ENCODE measurements at places on chromosomes 6 and 20.

DNA sequence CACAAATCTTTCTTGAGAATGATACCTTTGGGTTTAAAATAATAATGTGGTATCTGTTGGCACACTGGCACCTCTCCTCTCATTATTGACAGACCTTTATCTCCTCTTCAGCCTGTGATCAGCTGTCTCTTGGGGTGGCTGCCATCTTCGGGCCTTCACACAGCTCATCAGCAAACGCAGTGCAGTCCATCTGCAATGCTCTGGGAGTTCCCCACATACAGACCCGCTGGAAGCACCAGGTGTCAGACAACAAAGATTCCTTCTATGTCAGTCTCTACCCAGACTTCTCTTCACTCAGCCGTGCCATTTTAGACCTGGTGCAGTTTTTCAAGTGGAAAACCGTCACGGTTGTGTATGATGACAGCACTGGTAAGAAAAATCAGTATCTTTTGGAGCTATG, 232.8 kb downstream of the GRIK2 start:
- DNase-seq, result no peak

- DNase-seq, result no peak
Observed at GRCh38 chr6:56840467-56841380, 114.2 kb upstream of the BEND6 start.

DNA sequence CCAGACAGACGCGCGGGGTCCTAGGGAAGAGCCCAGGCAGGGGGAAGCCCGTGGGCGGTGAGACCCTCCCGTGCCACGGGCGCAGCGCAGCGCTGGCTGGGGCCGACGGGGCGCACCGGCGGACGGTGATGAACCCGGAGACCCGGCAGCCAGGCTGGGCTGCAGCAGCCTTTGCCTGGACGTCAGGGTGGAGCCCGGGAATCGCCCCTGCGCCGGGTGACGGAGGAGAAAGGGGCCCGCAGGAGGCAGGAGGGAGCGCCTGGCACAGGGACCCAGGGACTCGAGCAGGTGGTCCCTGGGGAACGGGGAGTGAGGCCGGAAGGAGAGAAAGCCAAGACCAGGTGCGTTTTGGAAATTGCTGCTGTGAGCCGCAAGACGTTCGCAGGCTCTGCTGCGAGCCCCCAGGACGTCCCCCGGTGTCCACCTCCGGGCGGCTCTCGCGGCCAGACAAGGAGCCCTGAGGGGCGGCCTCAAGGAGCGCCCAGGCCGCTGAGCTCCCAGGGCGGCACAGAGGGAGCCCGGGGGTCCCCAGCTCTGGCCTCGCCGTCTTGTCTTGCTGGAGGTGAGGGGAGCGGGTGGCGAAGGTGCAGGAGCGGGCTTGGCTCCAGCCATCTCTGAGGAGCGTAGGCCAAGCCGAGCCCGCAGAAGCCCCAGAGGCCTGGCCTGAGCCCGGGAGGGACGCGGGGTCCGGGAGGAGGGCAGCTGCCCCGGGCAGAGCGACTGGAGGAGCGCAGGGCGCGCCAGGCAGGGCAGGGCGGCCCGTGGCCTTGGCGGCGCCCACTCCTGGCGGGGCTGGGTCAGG, 191.2 kb upstream of the PDE10A start:
- DNase-seq, result no peak

DNA sequence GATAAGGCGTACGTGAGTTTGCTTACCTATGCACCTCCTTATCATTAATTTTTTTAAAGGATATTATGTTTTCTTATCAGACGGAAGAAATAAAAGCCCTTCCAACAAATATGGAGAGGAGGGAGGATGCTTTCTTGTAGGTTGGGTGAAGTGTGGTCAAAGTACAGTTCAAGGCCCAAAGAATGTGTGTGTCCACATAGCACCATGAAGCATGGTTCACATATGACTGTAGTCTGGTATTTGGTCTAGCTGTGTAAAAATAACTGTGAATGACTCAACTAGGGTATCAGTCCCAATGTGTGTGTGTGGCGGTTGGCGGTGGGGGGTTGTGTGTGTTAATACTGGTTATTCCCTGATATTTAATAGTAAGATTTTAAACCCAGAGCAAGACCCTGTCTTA, 212.7 kb downstream of the TMEM242 start:
- no peak for DNase-seq

- DNase-seq, result no peak
Observed at GRCh38 chr6:46674410-46674809, 13.3 kb upstream of the TDRD6 start.

GRCh38 chr6:116251568-116252384, 2.1 kb downstream of the TSPYL4 start:
- DNase-seq, result peak; percentile 28

DNA sequence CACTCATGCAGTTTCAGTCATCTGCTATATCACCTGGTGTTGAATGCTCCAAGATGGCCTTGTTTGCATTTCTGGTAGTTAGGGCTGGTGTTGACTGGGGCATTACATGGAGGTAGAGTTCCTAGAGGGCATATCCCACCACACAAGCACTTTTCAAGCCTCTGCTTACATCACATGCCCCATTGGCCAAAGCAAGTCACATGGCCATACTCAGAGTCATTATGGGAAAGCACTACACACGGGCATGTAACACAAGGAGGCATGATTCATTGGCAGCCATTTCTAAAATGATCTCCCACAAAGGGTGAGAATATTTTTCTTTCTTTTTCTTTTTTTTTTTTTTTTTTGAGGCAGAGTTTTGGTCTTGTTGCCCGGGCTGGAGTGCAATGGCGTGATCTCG, 73.2 kb downstream of the TRMT6 start:
- no peak for DNase-seq

DNA sequence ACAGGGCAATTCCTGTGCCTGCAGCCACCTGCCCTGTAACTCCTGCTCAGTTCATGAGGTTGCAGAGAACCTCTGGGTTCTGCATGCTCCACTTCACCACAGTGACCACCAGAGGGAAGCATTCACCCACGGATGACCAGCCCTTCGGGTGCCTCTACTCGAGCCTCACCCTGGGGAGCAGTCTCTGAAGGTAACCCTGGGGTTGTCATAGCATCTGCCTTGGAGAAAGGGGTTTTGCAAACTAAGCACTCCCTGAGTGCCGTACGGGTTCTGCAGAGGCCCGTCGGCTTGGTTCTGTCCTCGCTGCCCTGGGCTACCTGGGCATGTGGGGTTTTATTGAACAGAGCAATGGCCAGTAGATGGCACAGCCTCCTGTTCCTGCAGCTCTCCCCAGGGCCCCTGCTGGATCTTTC, 10.2 kb upstream of the CST5 start:
- DNase-seq, result peak; percentile 10

DNA sequence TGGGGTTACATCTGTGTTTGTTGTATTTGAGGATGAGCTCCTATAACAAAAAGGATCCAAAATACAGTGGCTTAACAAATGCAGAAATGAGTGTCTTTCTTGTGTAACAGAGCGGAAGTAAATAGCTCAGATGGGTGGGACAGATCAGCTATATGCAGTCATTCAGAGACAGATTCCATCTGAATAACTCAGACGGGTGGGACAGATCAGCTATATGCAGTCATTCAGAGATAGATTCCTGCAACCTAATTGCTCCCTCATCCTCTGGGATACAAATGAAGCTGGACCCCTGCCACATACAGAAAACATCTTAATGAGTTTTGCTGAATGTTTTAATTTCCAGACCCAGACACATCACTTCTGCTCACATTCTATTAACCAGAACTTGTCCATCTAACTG, 332.3 kb downstream of the BCKDHB start:
- DNase-seq, result no peak

DNA sequence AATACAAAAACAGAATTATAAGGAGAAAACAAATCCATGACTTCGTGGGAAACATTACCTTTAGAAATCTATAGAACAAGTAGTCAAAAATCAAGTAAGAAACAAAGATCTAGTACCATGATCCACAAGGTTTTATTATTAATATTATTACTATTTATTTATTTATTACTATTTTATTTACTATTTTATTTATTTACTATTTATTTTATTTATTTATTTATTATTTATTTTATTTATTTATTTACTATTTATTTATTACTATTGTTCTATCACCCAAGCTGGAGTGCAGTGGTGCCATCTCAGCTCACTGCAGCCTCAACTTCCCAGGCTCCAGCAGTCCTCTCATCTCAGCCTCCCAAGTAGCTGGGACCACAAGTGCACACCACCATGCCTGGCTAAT, 13.5 kb upstream of the ELMO2 start:
- DNase-seq, result no peak

DNA sequence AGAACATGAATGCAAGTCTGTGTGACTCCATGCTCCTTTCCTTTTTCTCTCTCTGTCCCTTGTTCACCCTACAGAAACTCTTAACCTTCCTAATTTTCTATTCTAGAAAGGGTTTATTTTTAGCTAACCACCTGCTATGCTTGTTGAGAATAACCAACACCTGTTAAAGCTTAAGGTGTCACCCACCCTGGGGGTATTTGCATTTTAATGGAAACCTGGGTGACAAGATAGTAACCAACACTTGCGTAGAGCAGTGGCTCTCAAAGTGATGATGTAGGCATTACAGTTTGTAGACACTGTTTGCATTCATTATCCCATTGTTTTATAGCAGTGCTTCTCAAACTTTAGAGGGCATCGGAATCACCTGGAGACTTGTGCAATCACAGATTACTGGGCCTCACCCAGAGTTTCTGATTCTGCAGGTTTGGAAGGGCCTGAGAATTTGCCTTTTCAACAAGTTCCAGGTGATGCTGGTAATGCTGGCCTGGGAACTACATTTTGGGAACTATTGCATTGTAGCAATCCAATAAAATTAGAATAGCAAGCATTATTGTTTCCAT, 114.4 kb upstream of the ARMC2 start:
- DNase-seq, result no peak

DNA sequence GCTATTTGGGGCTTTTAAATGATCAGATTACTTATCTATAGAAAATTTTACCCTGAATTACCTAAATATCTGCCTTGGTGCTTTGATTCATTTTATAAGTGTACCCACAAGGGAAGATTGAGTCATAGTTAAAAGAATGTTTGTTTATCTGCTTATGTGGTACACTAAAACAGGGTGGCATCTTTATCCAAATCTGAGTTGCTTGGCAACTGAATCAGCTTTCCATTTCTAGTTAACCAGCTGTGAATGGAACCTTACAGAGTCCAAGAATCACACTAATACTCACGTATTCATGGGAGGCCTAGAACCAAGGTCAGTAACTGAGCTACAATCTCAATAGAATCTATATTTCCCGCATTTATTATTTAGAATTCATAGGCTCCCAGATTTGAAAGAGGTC, 44.0 kb upstream of the CAP2 start:
- DNase-seq, result no peak

DNA sequence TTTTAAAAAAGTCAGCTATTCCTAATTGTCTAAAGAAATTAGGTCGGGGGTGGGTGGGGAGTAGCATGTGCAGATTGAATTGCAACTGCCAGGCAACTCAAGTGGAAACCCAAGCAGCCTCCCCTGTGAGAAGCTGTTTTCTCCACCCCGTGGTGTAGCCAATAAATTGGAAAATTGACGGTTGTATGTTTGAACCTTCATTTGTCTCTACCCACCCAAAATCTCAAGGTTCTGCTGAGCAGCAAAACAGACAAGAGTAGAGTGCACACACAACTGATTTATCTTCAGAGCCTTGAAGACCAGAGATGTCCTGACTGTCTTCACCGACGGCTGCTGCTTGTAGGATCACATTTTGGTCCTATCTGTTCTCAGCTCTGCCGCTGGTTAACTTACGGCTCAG, 88.5 kb downstream of the DTD1 start:
- DNase-seq, result no peak

DNA sequence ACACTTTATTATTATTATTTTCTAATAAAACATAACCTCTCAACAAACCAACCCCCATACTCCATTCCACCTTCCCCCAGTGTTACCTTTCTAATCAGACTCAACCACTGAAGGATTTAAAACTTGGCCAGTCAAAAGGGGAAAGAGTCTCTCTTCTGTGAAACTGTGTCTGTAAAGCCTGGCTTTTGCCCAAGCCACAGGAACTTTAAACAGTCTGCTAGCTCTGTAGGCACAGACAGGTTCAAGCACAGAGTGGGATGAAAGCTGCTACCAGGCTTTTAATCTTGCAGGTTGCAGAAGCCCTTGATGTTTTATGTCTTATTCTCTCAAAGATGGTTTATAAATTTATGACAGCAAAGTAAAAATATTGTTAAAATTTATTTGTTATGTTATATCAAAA, 585.7 kb downstream of the TENT5A start:
- DNase-seq, result no peak

GRCh38 chr6:112321322-112321721, 25.8 kb upstream of the RFPL4B start:
- DNase-seq, result no peak

GRCh38 chr6:34055223-34055933, 90.5 kb downstream of the GRM4 start:
- DNase-seq, result peak; percentile 73

- DNase-seq, result no peak
Observed at GRCh38 chr6:61200444-61200843, 1085.6 kb downstream of the KHDRBS2 start.
